ENCODE measurements at places on chromosomes 6 and 20.

- DNase-seq, result peak; percentile 90
These were observed 162.7 kb downstream of the RALGAPA2 start for GRCh38 chr20:20549704-20550103.

- DNase-seq, result peak; percentile 95
These were observed 76.8 kb downstream of the UNC5CL start for GRCh38 chr6:40962241-40962640.

GRCh38 chr6:125301435-125302391, at the start of gene HDDC2:
HDDC2 (minus strand) TSS chr6:125301967; CDS start chr6:125301932, 35 bp downstream.
- peak; percentile 58 for DNase-seq

- no peak for DNase-seq
These were observed 170.7 kb downstream of the EPHA7 start for GRCh38 chr6:93248631-93249030.

DNA sequence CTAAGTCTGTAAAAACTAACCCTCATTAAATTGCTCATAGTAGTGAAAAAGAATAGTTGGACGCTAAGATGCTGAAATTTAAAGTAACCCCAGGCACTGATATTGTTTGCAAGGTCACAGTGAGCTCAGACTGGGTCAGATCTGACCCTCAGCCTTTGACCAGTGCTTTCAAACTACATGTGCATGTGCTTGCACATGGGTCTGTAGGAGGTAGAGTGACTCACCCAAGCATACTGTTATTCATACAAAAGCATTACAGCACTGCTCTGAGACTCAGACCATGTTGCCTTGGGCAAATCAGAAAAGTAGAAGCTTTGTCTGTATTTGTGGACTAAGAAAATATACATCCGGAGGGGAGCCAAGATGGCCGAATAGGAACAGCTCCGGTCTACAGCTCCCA, 326.4 kb upstream of the MARCKS start:
- peak; percentile 89 for DNase-seq

DNA sequence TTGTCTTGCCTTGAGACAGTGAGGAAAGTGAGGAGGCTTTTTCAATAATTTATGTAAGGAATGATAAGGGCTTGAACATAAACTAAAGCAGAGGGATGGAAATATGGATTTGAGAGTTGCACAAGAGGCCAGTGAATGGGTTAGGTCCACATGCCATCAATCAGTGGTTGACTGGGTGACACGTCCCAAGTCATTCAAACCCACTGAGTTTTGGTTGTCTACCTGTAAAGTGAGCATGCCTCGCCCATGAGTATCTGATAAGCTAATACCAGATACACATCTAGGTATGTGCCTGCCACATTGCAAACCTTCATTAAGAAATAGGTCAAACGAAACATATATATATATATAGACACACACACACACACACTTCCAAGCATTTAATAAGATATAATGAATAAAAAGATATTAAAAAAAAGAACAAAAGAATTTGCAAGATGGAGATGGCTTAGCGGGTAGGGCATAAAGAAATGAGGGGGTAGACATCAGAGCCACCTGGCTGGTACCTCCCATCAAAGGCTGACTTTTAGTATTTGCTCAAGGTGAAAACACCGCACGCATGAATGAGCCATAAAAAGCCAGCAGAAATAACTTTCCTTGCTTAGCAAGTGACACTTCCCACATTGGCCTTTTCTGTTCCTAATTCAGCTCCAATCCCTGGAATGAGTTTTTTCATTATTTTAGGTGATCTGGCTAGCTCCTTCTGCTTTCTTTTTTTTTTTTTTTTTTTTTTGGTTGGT, 109.1 kb upstream of the GGTLC1 start:
- no peak for DNase-seq

GRCh38 chr20:23150304-23151007, 64.3 kb upstream of the CD93 start:
- DNase-seq, result no peak

GRCh38 chr20:61341605-61342004, 89.5 kb downstream of the CDH4 start:
- DNase-seq, result no peak

- DNase-seq, result peak; percentile 21
These were observed 77.8 kb upstream of the SMLR1 start for GRCh38 chr6:130749402-130749801.

DNA sequence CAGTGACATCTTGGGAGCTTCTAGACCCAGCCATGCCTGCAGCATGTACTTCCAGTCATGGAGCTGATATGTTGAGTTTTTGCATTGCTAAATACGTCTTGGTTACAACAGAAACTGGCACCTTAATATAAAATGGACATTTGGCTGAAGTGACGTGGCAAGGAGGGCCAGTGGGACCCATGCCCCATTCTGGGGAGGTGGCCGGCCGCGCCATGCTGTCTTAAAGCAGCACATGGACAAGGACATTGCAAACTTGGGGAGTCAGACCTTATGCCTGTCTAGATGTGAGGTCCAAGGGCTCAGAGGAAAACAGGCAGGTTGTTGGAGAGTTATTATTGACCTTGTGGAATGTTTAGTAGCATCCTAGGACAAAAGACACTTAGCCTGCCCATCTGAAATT, 588.0 kb upstream of the CDH4 start:
- no peak for DNase-seq

GRCh38 chr20:50038169-50038568, 55.4 kb downstream of the SNAI1 start:
- no peak for DNase-seq

- DNase-seq, result no peak
These were observed 10.9 kb upstream of the SLC2A12 start for GRCh38 chr6:134063121-134063965.

- DNase-seq, result peak; percentile 33
These were observed 21.5 kb downstream of the ZNF337 start for GRCh38 chr20:25675161-25675560.

DNA sequence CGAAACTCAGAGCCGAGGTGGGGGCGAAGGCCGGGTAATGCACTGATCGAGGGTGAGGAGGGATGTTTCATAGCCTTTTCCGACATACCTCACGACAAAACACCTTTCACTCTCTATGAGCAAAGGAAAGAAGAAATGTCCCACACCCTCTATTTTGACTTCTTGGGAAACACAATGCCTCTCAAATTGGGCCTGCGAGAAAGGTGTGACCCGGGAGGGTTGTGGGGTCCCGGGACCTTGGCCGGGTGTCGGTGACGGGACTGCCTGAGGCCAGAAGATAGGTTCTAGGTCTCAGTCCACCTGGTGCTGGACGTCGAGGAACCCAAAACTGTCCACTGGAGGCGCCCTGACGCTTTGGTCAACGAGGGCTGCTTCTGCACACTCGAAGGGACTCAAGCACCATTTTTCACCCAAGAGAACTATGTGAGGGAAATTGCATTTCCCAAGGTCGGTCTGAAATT, 41.1 kb upstream of the OSTM1 start:
- peak; percentile 39 for DNase-seq

GRCh38 chr6:169867751-169868191, 116.3 kb downstream of the ERMARD start:
- no peak for DNase-seq

DNA sequence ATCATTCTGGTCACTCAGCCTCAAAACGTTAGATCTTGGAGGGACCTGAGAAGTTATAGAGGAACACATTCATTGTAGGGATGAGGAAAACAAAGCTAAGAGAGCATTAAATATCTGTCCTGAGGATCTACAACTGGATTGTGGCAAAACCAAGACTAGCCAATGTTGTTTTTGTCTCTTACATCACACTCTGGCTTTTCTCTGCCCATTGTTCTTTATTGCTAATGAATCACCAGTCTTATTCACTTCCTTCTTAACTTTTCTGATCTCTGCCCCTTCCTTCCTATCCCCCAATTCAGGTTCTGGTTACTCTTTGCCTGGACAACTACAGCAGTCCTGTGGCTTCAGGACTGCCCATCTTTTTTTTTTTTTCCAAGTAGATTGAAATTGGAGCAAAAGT, 57.0 kb upstream of the PREP start:
- DNase-seq, result peak; percentile 67

DNA sequence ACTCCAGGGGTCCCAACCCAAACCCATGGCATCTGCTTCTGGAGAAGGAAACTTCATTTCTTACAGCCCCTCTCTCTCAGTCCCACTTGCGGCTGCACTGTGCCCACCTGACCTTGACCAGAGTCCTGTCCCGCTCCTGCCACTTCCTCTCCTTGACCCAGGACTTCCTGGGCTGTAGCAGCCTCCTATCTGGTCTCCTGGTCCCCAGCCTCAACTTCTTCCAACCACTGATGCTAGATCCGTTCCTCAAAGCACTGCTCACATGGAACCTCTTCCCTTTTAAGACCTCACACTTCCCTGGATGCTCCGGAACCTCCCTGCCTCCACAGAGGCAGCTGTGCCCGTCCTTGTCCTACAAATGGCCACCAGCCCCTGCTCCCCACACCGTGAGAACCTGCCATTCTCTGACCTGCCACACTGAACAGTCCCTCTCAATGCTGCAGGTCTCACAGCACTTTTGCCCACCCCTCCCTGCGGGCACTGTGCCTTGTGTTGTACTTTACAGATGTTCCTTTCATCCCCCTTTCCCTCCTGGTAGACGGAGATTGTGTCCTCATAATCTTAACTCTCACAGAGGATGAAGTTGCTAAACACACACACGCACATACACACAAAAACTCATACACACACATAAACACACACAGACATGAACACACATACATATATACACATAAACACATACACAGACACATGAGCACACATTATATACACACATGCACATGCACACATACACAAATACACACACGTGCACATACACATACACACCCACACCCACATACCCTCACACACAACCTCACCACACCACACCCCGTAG, 59.6 kb upstream of the NXT1 start:
- DNase-seq, result no peak

GRCh38 chr6:139533573-139534471, 159.4 kb upstream of the CITED2 start:
- peak; percentile 91 for DNase-seq

DNA sequence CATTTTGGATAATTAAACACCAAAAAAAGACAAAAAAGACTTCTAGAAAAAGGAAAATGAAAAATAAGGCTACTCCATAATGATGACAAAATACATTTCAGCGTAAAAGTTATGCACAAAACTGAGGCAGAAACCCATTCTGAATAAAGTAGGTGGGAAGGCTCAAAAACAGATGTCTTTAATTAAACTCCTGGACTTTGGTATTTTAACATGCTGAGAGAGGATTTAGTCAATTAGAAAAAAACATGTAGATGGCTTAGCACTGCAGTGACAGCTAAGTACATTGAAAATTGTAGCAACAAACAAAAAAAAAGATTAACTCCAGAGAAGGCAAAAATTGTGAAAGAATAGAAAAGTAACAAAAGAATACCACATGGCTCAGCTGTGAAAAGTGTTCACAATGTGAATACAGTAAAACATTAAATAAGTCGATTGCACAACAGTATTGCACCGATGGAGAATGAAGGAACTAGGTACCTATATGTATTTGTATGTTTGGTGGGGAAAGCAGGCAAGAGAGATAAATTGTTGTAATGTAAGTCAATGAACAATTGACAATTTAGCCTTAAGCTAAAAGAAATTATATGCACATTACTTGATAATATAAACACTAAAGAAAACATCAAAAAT, 59.5 kb downstream of the TBC1D32 start:
- DNase-seq, result peak; percentile 15

DNA sequence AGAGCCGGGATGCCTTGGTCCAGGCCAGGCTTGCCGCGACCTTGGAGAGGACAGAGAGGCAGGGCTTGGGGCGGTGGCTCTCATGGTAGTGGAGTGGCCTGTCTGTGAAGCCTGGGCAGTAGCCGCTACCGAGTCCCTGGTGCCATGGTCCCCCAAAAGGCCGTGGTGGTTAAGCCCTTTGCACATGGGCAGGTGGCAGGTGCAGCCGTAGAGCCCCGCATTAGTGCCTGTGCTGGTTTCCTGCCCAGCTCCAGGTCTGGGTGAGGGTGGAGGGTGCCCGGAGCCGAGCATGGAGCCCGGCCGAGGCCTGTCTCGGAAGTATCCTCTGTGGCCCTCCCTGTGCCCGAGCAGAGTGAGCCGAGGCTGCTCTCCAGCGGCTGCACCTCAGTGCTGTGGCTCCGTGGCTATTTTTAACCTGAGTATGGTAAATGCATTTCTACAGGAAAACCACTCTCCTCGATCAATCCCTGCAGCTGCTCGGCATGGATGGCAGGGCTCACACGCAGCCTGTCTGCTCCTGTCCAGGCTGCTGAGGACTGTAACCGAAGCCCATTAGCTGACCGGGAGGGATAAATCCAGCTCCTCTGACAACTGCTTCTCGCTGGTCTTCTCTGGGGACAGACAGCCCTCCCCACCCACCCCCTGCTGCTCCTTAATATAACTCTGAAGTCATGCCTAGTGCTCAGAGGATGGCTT, 36.3 kb upstream of the GATA5 start:
- DNase-seq, result no peak
